Dermis microvascular lymphatic vessel endothelial cell (primary cell): ENCODE measurements at places on chromosomes 2 and 18. TPM values are rescaled to one million over a fixed set of nuclear protein-coding genes. Genes with fewer than 3 reads are reported as not detected.
A peak's percentile ranks its signal among the peaks of the same experiment; 100 is the strongest.

- DNase-seq = no peak
Observed at GRCh38 chr2:215418064-215418963, 17.6 kb downstream of the FN1 start.

- no peak for DNase-seq
Observed at GRCh38 chr18:72100465-72101004, 443.6 kb downstream of the CBLN2 start.

DNA sequence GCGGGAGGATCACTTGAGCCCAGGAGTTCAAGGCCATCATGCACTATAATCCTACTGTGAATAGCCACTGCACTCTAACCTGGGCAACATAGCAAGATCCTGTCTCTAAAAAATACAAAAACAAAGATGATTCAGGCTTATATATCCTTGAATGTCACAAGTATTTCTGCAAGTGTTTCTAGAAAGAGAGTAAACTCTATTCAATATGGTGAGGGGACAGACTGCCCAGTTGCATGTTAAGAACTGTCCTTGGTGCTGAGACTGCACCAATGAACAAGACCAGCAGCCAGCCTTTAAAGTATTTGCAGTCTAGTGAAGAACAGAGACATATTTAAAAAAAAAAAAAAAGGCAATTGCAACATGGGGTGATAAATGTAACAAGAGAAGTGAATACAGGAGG is 16.4 kb downstream of the MAP3K19 start:
- DNase-seq = peak; percentile 66

DNA sequence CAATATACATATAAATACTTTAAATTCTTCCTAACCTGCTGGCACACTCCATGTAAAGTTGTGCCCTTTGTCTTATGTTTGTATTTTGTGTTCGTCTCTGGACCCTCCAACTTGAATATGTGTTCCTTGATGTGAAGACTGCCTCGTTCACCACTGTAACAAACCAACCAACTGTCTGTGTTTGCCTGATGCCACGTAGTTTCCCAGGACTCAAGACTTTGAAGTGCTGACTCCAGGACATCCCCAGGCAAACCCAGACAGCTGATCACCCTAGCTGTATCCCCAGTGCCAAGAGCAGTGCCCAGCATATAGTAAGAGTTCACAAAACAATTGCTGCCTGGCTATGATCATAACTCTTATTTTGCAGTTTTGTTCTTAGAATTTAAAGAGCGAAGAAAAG is 15.5 kb upstream of the CD226 start:
- no peak for DNase-seq

DNA sequence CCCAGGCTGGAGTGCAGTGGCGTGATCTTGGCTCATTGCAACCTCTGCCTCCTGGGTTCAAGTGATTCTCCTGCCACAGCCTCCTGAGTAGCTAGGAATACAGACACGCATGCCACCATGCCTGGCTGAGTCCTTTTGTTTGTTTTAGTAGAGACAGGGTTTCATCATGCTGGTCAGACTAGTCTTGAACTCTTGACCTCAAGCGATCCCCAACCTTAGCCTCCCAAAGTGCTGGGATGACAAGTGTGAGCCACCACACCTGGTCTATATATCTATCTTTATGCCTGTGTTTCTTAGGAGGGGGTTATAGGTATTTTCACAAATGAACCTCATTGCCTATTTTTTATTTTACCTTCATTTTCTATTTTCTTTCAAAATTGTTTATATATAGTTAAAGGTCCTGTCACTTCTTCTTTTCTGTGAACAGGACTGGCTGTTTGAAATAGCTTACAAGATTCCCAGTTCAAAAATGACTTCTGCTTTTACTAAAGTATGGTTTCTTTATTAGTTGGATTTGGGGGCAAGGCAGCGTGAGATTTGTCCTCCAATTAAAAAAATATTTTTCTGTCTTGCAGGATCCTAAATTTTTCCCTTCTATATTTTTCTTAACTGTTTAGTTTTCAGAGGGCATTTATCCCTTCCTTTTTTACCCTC is 16.4 kb upstream of the MARCHF7 start:
- DNase-seq = no peak

- no peak for DNase-seq
Observed at GRCh38 chr2:188725746-188726360, 248.3 kb upstream of the COL3A1 start.

GRCh38 chr2:120831891-120832290 is 96.2 kb downstream of the GLI2 start:
- no peak for DNase-seq

- no peak for DNase-seq
Observed at GRCh38 chr2:11571170-11571569, 37.3 kb downstream of the GREB1 start.

The MZT2B gene
- total RNA-seq = 153 and 186 TPM in 2 replicates

The TUBA4A gene
- 12.1 and 14.4 TPM in 2 replicates for total RNA-seq

The PLB1 gene
- total RNA-seq = 0.26 and 0.38 TPM in 2 replicates
